ENCODE measurements at places on chromosomes 4 and X.

- no peak for DNase-seq
Measured at GRCh38 chrX:36626898-36627297, 381.3 kb upstream of the FAM47C start.

DNA sequence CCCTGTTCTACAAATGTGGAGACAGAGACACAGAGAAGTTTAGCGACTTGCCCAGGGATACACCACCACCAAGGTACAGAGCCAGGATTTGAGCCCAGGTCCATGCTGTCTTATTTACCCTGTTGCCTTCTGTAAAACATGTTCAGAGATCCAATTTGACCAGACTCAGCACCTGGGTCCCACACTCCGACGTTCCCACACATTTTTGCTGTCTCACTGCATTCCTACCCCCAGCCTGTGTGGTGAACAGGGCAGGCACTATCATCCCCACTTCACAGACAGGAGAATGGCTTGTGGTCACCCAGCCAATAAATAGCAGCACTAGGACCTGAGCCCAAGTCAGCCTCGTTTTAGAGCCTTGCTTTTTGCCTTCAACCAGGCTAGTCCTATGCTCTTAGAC lies 102.8 kb downstream of the PJA1 start:
- no peak for DNase-seq

DNA sequence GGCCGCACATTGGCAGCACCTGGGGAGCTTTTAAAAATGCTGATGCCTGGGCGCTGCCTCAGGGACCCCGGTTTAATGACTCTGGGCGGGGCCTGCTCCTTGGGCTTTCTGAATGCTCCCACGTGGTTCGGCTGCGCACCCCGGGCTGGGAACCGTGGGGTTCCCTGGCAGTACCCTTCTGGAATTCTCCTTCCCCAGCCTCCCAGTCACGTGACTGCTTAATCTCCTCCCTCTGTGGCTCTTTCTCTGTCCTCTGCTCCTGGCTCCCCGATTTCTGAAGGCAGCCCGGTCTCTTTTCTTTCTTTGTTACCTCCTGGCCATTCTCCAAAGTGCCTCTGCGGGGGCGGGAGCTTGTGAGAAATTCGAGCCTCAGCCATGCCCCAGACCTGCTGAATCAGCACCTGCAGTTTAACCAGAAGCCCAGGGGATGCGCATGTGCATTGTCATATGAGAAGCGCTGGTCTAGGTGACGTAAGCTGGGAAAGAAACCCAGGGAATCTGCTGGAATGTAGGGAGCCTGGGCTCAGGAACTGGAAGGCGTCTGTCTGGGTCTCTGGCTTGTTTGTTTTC lies 16.6 kb downstream of the CLCN4 start:
- peak; percentile 39 for DNase-seq

GRCh38 chr4:34767407-34767806 lies 1476.9 kb downstream of the ARAP2 start:
- peak; percentile 8 for DNase-seq

DNA sequence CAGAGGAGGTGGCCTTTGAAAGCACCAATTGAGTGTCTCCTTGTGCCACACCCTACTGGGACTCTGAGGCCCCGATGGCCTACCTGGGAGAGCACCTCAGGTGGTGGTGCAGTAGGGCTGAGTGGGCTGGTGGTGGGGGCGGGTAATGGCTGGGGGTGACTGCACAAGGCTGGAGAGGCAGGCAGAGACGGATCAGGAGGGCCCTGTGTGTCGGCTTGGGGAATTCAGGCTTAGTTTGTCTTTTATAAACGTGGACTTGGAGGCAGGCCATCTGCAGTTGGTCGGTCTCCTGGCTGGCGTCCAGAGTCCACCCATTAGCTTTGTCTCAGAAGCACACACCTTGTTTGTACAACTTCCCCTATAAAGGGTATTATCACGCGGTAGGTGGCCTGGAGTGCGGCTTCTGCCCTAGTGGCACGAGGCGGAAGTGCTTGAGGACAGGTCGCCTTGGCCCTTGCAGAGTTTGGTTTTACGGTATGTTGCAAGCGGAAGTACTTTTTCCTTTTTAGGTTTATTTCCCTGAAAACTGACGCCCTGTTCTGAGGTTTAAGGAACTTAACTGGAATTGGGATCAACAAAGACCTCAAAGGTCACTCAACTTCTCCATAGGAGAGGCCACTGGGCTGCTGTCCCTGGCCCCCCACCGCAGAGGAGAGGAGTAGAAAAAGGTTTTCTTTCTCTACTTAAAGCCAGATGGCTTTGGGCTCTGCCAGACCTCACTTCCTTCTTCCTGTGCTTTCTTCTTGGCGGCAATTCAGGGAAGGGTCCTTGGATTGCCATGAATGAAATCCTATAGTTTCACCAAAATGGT lies 8.0 kb downstream of the TBC1D14 start:
- no peak for DNase-seq

DNA sequence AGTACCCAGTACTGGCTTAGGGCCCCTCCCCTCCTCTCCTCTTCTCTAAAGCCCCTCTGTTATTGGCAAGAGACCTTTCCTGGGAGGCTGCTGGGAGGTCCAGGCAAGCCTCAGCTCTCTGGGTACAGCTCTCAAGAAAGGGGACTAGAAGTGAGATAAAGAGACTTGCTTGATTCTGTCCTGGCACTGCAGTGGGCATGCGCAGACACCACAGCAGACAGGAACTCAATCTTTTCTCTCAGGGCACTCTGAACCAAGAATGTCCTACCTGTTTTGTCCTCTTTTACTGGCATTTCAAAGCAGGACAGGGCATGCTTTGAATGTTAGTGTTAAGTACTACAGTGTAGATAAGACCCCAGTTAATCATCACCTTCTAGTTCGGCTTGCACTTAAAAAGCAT lies 74.9 kb downstream of the NYX start:
- no peak for DNase-seq

DNA sequence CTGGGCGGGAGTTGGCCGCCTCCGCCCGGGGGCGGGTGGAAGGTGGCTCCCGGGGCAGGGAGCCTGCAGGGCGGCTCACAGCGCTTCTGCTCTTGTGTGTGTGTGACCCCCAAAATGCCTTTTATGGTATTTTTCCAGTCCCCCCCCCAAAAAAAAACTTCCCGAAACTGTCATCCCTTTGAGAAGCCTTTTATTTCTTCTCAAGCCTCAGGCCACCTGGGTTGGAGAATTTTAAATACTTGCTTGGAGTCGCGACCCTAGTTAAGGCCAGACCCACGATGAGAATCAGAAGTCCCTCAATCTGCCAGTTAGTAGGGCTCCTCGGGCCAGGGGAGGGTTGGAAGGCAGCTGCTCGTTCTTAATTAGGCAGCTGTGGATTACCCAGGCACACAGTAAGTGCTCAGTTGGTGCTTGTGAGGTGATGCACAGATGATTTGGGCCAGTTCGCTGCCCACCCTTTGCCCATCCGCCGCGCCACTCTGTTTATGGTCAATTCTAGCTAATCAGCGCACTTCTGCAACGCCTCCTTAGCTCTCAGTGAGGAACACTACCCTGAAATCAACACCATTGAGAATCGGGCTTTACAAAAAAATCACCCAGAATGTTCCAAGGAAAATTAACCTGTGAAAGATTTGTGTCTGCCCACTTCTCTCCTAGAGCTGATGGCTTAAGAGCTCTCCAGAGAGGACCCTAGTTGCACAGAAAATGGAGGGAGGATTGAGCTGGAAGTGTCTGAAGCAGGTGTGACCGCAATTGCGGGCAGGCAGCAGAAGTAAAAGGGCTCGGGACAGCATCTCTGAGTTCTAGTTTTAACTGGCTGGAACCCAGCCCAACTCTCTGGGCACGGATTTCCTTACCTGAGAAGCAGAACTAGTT lies 648 bp upstream of the SCD5 start:
- peak; percentile 21 for DNase-seq

DNA sequence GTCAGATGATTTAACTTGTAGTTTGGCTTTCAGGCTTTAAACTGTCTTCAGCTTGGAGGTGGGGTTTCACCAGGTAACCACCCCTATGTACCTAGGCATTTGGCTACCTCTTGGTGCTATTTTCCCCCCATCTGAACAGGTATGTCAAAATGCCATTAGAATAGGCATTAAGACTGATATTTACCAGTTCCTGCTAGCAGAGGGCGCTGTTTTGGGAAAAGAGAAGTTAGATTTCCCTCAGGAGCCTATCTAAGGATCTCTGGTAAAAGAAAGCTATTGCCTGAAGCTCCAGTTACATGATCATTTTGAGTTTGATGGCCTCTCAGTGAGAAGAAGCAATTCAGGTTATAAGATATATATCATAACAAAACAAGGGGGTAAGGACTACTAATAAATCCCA lies 879.1 kb downstream of the SH3BGRL start:
- DNase-seq = no peak
